ENCODE measurements at places on chromosomes 6 and 20.
A peak's percentile ranks its signal among the peaks of the same experiment; 100 is the strongest.

- no peak for DNase-seq
These were observed 621.1 kb upstream of the ADGRB3 start for GRCh38 chr6:68013780-68014515.

- no peak for DNase-seq
These were observed 108.5 kb downstream of the ELOVL4 start for GRCh38 chr6:79838851-79839250.

DNA sequence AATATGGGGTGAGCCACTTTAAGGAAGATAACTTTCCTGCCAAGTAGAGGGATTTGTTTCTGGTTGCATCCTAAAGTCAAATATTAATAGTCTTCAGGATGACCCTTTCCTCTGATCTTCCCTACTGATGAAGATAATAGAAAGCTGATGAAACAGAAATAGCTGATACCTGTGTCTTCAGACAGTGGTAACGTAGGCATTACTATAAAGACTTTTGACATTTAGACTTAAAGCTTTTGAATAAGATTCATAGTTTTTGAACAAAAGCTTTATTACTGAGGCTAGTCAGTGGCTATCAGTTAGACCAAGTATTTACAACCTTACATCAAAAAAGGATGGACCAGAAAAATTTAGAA lies 1.4 kb downstream of the NEDD9 start:
- DNase-seq, result no peak

GRCh38 chr20:63529180-63529860 lies 7.9 kb downstream of the PTK6 start:
- DNase-seq, result no peak

GRCh38 chr20:11738852-11739251 lies 178.8 kb upstream of the BTBD3 start:
- no peak for DNase-seq

DNA sequence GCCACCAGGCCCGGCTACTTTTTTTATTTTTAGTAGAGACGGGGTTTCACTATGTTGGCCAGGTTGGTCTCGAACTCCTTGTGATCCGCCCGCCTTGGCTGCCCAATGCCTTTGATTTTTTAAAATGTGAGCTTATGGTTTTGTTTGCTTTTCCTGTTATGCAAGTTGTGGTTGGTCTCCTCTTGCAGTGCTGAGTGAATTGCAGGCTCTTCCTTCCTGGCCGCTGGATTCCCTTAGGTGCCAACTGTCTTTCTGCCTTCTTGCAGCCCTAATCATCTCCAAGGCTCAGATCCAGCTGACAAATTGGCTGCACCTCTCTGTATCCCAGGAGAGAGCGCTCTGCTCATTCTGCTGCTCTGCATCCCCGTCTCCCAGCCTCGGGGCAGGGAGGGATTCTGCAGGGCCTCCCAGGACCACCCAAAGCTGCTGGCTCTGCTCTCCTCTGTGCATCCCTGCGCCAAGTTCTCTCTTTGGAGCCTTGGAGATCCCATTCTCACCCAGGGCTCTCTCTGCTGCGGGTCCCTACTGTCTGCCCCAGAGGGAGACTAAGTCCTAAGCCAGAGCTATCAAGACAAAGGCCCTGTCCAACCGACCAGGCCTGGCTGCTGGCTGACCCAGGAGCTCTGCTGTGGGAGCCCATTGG lies 14.1 kb upstream of the EMILIN3 start:
- no peak for DNase-seq

GRCh38 chr6:119182216-119182803 lies 103.8 kb upstream of the FAM184A start:
- no peak for DNase-seq

GRCh38 chr6:170038708-170039107 lies 252.2 kb downstream of the DLL1 start:
- no peak for DNase-seq

DNA sequence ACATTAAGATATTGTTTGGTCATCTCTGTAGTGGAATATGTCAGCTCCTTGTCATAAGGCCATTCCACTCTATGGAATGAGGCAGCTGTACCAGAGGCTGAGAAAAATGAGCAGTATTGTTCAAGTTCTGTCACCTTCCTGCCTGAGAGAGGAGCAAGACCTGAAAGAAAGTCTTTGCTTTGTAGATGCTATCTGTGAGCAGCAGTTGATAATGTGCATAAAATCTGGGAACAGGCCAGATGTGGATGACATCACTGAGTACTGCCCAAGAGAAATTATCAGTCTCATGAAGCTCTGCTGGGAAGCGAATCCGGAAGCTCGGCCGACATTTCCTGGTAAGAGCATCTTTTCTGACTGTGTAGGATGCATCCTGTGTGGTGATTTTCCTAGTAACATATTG lies 16.8 kb downstream of the RIPK1 start:
- DNase-seq, result no peak

DNA sequence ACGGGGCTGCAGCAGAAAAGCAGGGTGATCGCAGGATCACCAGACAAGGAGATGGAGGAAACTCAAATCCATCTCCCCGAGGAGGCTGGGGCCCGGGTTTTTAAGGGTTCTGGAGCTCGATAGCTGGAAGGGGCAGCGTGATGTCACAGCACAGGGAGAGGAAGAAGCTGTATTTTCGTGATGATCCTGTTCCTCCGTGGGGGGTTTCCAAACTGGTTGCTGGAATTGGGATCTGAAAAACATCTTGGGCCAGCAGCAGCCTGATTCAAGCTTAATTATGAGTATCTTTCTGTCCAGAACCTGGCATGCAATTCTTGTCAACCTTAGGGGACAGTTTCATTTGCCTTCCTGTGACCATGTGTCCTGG lies 4.1 kb downstream of the CST7 start:
- no peak for DNase-seq

DNA sequence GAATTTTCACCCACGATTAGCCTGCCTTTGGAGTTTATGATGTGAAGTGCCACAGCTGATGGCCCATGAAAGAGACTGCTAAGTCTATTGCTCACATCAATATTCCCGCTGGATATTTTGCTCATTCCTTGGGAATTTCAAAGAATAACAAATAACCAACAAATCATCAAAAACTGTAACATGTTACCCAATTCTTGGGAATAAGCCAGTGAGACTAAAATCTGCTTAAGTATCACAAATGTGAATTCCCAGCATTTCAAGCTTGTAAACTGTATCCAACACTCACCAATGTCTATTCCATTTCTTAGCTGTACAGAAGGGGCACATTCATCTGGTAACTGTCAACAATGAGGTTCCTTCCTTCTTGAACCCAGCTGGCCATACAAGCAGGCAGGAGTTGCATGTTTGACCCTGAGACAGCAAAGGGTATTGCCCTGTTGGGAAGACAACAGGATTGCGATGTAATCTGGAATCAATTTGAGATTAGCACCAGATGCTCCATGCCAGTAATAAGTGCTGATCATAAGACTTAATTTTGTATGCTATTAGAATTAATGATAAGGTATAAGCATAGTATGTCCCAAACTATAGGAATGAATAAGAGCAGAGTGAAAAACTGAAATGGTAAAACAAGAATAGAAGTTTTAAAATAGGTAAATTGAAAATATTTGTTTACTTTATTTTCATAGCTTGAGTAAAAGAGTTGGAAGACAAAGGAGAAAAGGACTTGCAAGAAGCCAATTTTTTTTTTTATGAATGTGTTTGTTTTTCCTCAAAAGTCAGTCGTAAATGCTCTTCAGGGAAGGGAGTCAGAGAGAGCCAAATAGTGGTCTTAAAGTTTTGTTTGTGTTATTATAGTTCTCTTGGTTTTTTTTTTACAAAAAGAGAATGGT lies 58.8 kb downstream of the RSPO3 start:
- peak; percentile 84 for DNase-seq

GRCh38 chr6:85493389-85493788 lies 43.5 kb downstream of the NT5E start:
- DNase-seq, result no peak

- no peak for DNase-seq
These were observed 4.9 kb downstream of the SRMS start for GRCh38 chr20:63542696-63543095.

DNA sequence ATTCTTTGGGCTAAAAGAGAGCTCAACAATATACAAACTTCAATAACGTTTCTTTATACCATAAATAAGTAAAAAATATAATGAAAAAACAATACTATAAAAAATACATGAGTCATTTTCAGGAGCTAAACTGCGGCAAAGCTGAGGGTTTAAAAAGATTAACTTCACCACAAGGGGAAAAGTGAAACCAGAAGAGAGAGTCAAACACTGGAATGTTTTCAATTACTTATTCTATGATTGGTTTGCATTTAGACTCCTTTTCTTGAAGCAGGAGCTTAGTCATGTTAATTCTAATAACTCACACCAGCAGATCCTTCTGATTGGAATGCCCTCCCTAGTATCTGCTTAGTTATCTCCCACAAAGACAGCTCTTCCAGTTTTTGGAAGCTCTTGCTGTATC lies 627.3 kb downstream of the UTRN start:
- peak; percentile 74 for DNase-seq

DNA sequence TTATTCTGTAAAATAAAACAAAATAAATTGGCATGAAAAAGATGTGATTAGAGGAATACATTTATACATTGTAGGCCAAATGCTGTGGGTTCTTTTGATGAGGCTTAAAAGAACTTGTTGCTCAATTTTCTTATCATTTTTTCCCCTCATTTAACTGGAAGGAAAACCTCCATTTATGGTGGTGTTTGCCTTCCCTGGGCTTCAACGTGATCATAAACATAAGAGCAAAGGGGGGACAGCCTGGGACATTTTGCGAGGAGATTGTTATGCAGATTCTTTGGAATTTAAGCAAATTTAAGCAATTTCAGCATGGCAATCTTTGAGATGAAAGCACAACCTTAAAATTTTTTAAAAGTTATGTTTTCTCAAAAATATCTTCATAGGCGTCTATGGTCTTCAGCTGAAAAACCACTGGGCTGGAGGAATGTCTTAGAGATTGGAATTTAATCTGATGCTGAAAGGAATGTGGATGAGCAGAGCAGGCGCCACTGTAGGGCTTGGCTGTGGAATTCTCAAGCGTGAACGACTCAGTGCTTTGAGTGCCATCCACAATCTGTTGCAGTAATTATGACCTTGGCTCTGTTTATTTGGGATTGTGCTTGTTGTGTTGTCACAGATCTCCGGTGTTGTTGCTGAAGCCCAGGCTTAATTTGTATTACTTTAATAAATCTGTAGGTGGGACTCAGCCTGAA lies 149.4 kb upstream of the MLIP start:
- DNase-seq, result peak; percentile 81

GRCh38 chr6:133805876-133806275 lies 83.0 kb upstream of the TCF21 start:
- no peak for DNase-seq

GRCh38 chr6:73027691-73028090 lies 197.6 kb downstream of the KHDC1L start:
- no peak for DNase-seq

GRCh38 chr6:45297320-45297719 lies 30.8 kb upstream of the RUNX2 start:
- no peak for DNase-seq

DNA sequence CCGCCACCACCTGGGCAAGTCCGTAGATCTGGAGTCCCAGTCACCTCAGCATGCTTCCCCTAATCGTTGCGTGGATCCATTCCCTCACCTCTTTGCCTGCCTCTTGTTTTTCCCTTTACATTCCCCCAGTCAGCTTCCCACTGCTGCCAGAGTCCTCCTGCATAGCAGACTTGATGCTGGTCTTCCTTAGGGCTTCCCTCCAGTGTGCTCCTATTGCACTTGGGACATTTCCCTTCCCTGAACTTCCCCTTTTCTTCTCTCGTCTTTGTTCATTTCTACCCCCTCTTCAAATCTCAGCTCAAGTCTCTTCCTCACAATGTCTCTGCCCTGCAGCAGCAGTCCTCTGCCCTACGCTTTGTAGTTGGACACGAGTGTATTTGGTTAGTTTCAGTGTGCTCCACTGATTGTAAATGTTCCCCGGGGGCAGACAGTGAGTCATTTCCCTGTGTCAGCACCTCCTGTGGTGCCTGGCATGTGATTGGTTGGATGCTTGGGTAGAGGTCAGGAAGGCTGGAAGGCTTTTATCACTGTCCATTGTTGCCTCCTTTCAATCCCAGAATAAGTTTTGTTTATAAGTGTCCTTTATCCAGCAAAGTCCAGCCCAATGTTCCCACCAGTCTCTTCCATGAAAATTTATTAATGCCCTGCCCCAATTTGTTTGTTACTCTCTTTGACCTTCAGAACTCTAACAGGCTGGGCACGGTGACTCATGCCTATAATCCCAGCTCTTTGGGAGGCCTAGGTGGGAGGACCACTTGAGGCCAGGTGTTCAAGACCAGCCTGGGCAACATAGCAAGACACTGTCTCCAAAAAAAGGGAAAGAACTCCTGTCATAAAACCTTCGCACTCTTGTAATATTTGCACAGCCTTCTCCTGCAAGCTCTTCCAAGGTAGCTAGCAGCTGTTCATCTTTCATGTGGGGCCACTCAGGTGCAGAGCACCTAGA lies 38.3 kb downstream of the FAM120B start:
- DNase-seq, result peak; percentile 88

DNA sequence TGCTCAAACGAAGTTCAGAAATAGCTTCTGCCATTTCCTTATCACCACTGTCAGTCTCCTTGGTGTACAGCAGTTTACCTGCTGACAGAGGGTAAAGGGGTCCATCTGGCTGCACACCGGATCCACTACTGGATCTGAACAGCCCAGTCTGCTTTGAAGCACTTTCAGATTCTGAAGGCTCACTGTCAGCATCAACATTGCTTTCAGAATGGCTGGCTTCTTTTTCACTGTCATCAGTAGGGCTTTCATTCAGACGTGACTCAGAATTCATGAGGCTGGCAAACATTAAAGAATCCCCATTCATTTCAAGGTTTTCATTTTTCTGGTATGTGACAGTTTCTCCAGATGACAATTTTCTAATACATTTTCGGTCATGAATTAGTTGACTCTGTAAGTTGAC lies 21.0 kb upstream of the PNISR start:
- no peak for DNase-seq

- no peak for DNase-seq
These were observed 100.4 kb downstream of the AFG1L start for GRCh38 chr6:108395297-108395696.

DNA sequence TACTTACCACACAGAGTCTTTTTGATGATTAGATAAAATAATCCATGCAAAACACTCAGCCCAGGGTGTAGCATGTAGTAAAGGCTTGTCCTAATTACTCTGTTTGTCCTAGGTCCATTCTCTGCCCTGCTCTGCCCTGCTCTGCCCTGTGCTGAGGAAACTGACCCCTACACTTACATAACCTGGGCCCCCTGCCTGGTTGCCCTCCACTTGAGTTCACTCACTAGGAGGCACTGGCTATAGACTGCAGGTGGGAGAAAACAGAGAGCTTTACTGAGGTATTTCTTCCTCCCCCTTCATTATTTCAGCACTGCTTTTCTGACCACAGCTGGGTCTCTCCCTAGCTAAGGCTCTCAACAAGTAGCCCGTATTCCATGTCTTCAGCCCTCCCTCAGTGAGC lies 70.9 kb upstream of the TBX18 start:
- DNase-seq, result no peak

- no peak for DNase-seq
These were observed 140.9 kb downstream of the GJA10 start for GRCh38 chr6:90035047-90035723.

DNA sequence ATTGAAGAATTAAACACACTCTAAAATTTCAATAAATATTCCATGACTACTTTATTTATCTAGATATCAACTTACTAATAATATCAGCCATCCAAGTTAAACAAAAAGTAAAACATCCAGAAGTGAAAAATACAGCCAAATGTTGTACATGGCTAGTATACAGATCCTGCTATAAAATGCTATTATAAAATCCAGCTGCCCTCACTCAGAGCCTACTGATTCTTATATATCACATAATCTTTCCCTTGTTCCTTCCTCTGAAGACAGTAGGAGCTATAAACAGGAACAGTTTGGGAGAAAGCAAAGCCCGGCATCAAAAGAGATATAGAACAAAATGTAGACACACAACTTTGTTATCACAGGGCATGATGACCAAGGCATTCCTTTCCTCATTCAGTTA lies 212.9 kb downstream of the PLCB4 start:
- no peak for DNase-seq

All from EL (cell line).